ENCODE measurements at places on chromosomes 16 and 17.

DNA sequence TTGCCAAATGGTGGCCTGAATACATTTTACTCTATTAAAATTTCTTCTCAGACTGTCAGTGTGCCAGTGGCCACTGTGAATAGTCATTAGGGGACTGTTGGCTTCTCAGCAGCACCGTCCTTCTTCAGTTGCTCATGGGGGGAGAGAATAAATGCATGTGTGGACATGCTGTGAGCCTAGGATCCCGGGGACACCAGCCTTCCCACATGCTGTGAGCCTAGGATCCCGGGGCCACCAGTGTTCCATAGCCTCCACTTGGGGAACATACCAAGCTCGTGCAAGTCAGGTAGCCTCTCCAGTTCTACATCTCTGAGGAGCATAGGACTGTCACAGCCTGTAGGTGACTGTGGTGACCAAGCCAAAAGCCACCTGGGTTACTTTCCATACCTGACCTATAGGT lies 51.5 kb downstream of the BANP start:
- DNase-seq, result no peak

GRCh38 chr17:17846003-17846402 lies 9.2 kb upstream of the SREBF1 start:
- DNase-seq, result no peak

- DNase-seq, result no peak
These were observed 100.2 kb downstream of the SYCE1L start for GRCh38 chr16:77299395-77299794.

DNA sequence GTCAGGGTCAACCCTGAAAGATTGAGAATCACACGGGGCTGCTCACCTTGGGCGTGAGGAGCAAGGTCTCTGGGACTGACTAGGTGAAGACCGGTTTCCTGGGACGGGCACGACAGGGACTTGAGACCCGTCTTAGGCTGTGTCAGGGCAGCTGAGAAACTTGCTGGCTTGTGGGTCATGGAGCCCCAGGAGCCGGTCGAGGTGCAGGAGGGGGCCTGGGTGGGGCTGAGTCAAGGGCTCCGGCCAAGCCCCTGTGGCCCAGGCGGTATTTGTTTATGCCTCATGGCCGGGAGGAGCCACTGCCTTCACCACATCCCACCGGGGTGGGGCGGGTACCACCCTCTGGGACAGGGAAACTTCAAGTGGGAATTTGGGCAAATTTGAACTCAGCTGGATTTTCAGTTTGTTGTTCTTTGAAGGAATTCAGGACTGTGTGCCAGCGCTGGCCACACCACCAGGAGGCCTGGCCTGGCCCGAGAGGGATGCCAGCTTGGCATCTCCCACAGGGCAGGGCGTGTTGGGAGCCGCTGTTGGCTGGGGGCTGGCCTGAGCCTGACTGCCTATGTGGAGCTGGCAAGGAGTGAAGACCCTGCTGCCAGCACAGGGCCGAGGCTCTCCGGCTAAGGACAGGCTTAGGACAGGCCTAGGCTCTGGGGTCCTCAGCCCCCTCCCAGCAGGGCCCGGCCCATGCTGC lies 116.1 kb downstream of the METRNL start:
- DNase-seq, result peak; percentile 21

GRCh38 chr17:57607553-57608120 lies 137.5 kb downstream of the CCDC182 start:
- DNase-seq, result no peak

DNA sequence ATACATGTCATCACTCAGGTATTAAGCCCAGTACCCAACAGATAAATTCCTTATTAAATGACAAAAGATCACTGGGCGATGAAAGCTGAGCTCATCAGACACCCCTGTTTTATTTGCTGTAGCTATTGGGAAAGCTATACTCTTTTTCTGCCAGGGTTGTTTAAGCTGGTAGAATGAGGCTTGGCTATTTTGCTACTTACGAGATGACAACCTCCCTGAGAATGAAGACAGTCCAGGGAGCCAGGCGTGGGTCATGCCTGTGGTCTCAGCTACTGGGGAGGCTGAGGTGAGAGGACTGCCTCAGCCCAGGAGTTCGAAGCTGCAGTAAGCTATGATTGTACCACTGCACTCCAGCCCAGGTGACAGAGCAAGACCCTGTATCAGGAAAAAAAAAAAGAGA lies 4.3 kb upstream of the SH2B1 start:
- no peak for DNase-seq

GRCh38 chr17:48486557-48486956 lies 44.3 kb downstream of the HOXB1 start:
- DNase-seq, result no peak

- DNase-seq, result no peak
These were observed 15.1 kb upstream of the ITGB4 start for GRCh38 chr17:75706042-75706728.

- no peak for DNase-seq
These were observed 10.5 kb upstream of the METRNL start for GRCh38 chr17:83068641-83069570.

GRCh38 chr17:39352986-39353385 lies 48.4 kb downstream of the FBXL20 start:
- DNase-seq, result no peak

GRCh38 chr16:86984343-86984742 lies 332.8 kb downstream of the C16orf95 start:
- DNase-seq, result no peak

GRCh38 chr16:57564571-57565270 lies 22.3 kb downstream of the ADGRG5 start:
- DNase-seq, result peak; percentile 22

DNA sequence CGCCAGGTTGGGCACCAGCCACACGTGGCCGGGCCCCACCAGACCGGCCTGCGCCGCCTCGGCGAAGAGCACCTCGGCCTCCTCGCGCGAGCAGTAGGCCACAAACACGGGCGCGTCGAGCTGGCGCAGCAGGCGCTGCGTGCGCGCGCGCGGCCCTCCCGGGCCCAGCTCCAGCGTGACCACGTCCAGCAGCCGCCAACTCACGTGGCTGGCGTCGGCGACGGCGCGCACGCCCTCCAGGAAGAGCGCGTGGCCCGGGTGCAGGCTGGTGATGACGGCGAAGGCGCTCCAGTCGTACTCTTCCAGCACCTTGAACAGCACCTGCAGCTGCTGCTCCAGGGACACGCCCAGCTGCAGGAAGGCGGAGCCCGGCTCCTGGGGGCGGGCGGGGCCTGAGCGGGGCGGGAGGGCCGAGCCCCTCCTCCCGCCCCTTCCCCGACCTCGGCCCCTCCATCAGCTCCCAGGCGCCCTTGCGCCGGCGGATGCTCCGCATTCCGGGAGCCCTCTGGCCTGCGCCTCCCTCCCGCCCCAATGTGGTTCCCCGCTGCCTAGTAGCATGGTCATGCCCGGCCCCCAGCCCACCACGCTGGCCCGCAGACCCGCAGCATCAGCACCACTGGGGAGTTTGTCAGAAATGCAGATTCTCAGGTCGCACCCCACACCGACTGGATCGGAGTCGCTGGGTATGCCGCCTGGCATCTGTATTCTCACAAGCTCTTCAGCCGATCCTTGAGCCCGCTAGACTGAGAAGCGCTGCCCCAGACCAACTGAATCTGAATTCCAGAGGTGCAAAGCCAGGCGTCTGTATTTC lies 7.2 kb downstream of the GRIN2C start:
- no peak for DNase-seq

- DNase-seq, result no peak
These were observed at the start of gene HSF4 for GRCh38 chr16:67164599-67165061. Gene HSF4 (plus strand): TSS chr16:67164745. CDS start chr16:67164812, 67 bp downstream.

DNA sequence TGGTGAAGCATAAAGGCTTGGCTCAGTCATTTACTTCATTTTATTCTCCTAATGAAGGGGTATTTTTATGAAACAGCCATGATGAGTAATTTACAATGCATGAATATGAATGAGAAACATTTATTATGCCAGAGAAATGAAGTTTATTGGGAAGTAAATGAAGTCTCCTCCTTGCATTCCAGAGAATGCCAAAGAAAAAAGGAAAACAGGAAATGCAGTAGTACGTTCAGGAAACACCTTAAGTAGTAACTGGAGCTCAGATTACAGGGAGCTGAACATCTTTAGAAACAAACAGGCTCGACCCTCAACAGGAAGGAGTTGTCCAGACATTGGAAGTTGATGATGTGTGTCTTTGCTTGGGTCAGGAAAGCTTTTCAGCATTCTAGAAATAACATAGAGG lies 4.6 kb downstream of the KRT34 start:
- no peak for DNase-seq

- DNase-seq, result no peak
These were observed 141.0 kb upstream of the RCVRN start for GRCh38 chr17:10045871-10046658.

DNA sequence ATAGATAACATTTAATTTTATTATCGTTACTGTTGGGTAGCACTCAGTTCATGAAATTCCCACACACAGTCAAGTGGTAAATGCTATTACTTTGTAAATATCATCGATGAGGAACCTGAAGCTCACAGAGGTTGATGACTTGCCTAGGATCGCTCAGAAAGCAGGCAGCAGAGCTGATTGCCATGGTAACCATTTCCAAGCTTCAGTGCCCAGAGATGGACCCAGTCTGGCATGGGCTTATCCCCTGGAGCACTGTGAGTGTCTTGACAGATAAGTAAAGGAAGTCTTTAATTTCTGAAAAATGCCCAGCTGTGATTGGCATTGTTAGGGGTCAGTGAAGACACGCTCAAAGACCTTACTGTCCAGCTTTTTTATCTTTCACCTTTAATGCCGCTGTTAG lies 95.0 kb downstream of the PRKCB start:
- no peak for DNase-seq

- DNase-seq, result no peak
These were observed 70.3 kb downstream of the MYO1D start for GRCh38 chr17:32806646-32807045.

GRCh38 chr17:50609380-50610074 lies 25.2 kb upstream of the ABCC3 start:
- DNase-seq, result no peak

DNA sequence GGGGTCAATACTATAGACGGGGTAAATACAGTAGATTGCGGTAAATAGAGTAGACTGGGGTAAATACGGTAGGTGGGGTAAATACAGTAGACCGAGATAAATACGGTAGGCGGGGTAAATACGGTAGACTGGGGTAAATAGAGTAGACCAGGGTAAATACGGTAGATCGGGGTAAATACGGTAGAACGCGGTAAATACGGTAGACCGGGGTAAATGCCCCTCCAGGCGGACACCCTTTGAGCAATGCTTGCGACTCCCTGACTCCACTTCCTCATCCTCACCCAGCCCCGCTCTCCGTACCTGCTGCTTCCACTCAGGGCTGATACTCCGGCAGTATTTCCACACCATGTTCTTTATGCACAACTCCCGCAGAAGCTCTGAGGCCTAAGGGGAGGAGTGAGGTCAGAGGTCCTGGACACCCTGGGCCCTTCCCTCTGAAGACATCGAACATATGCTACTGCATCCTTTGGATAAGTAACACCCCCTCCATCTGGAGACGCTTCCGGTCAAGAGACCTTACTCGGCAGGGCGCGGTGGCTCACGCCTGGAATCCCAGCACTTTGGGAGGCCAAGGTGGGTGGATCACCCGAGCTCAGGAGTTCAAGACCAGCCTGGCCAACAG lies 13.3 kb upstream of the CRK start:
- DNase-seq, result no peak

- no peak for DNase-seq
These were observed 8.1 kb downstream of the NOL11 start for GRCh38 chr17:67725807-67726206.

- DNase-seq, result no peak
These were observed 46.0 kb downstream of the FOXK2 start for GRCh38 chr17:82565551-82565950.

- no peak for DNase-seq
These were observed 933 bp downstream of the CCR7 start for GRCh38 chr17:40564195-40564882.

DNA sequence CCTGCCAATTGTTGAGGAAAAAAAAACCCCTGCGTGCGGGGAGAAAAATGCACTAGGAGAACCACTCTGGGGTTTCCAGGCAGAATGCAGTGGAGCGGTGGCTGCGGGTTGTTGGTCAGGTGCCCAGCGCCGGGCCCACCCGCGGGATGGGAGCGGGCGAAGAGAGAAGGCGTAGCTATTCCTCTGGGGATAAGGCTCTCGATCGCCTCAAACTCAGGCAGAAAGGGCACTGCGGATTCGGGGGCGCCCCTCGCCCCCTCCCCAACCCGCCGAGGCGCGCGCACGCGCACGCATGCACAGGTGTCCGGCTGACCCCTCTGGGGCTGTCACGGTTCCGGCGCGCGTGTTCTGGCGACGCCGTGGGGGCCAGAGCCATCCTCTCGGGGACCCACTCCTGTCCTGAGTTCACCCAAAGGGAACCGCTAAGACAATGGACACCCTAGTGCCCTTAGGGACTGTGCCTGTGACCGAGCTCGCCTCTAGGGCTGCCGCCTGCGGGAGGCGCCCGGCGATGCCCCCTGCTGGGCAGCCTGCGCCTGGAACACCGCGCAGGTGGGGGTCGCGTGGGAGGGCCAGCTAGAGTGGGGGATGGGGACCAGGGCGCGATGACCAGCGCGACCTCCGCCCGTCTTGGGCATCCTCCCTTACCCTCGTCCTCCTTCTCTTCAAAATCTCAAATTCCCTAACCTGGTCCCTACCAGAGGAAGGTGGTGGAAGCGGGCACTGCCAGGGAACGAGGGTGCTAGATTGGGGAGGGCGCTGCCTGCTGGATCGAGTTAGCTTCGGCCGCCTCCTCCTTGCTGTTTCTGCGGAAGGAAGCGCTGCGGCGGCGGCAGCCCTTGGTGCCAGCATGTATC lies 14.4 kb upstream of the CBX8 start:
- no peak for DNase-seq

- DNase-seq, result no peak
These were observed 22.5 kb downstream of the SLFN12L start for GRCh38 chr17:35515027-35515426.

DNA sequence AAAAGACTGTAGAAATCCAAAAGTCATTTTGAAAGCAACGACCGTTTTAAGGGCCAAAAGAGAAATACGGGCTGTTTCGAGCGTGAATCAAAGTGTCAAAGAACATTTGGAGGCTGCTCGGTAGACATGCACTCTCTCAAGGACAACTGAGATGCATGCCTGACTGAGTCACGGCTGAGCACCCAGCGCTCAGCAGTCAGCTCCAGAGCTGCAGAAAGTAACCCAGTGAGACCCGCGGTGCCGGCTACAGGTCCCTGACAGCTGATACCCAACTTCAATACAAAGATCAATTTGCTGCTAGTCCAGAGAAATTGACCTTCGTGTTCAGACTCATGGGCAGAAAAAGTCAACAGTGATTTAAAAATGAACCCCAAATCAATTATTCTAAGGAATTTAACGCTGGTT lies 214.9 kb downstream of the STX8 start:
- DNase-seq, result no peak

DNA sequence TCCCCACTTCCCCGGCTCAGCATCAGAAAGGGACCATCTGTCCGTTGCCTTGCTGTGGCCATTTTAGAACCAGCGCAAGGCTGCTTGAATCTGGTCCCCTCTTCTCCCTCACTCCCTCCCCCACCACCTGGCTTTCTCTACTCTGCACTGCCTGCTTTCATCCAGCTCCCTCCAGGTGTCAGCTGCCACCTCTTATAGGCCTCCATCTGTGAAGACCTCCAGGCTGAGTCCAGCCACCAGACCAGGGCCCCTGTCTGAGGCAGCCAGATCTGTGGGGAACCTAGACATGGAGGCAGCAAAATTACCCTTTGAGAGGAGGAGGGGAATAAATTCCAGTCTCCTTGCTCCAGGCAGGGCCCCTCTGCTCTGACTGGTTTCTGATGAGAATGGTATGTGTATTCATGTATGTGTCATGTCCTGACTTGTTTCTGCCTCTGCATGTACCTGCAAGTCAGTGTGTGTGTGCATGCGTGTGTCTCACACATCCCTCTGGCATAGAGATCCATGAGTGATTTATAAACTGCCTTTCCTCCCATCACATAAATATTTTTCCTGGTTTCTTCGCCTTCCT lies 21.1 kb downstream of the MINK1 start:
- no peak for DNase-seq

All from omental fat pad (tissue), 4 donors.